PC-3 (cell line): ENCODE measurements at places on chromosomes 11 and 22. TPM values are rescaled to one million over a fixed set of nuclear protein-coding genes. Genes with fewer than 3 reads are reported as not detected.
A peak's percentile ranks its signal among the peaks of the same experiment; 100 is the strongest.

Gene PDGFB
- total RNA-seq = 29.7 and 33.1 TPM in 2 replicates

Gene C11orf52
- 8.7 and 10.5 TPM in 2 replicates for total RNA-seq

Gene OR51G2
- total RNA-seq = not detected in 2 replicates

Gene DMC1
- not detected in 2 replicates for total RNA-seq

Gene F2
- not detected in 2 replicates for total RNA-seq

Gene IL10RA
- total RNA-seq = not detected in 2 replicates

Gene OR5I1
- total RNA-seq = not detected in 2 replicates

Gene ARRB1
- total RNA-seq = 15.7 and 19.1 TPM in 2 replicates

Gene RFPL3
- not detected in 2 replicates for total RNA-seq

- no peak overlapping the region for H3K27ac ChIP-seq
- peak; percentile 67 for DNase-seq
- H3K4me1 ChIP-seq = peaks cover 12% of the 10 kb centered on the region
- H3K4me3 ChIP-seq = no peak overlapping the region
These were observed 9.8 kb downstream of the PDHX start for GRCh38 chr11:34926101-34926830.

DNA sequence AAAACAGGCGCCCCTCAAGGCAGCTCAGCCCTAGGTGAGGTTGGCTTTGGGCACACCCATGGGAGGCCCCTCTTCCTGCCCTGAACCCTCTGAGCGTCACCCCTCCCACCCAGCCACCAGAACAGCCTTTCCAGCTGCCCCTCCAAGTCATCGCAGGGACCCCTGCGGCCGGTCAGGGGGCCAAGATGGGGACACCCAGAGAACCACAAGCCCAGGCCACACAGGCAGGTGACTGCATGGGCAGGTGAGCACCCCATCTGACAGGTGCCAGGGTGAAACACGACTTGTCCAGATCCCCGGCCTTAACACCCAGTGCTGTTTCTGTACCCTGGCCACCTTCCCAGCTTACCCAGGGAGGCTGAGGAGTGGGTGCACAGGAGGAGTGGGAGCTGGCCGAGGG, 24.6 kb upstream of the GRAMD4 start:
- H3K4me3 ChIP-seq = no peak overlapping the region
- peaks cover 24% of the 10 kb centered on the region for H3K4me1 ChIP-seq
- H3K36me3 ChIP-seq = no peaks in the 10 kb centered on the region
- no peak overlapping the region for H3K27ac ChIP-seq
- H3K27me3 ChIP-seq = no peaks in the 10 kb centered on the region
- no peak for DNase-seq

GRCh38 chr11:124798991-124799347, 1.2 kb downstream of the MSANTD2 start:
- H3K27me3 ChIP-seq = no peaks in the 10 kb centered on the region
- H3K27ac ChIP-seq = peak overlapping the region; percentile 83

DNA sequence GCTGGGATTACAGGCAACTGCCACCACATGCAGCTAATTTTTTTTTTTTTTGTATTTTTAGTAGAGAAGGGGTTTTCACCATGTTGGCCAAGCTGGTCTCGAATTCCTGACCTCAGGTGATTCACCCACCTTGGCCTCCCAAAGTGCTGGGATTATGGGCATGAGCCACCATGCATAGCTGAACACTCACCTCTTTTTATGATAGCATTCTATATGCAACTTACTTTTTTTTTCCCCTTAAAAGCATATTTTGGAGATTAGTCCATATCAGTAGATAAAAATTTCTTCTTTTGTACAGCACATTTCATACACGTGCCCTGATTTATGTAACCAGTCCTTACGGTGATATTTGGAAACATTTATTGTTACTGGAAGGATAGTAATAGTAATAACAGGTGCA, 14.6 kb downstream of the GTPBP1 start:
- H3K36me3 ChIP-seq = peaks cover 23% of the 10 kb centered on the region
- H3K27me3 ChIP-seq = no peaks in the 10 kb centered on the region
- peaks cover 22% of the 10 kb centered on the region for H3K4me1 ChIP-seq
- no peak overlapping the region for H3K4me3 ChIP-seq

- peaks cover 14% of the 10 kb centered on the region; the same call in 1 of the 2 replicates for H3K36me3 ChIP-seq
- DNase-seq = no peak
- H3K4me3 ChIP-seq = peak overlapping the region; percentile 80
- H3K27me3 ChIP-seq = no peaks in the 10 kb centered on the region
These were observed 1.8 kb downstream of the PPP1R14B start for GRCh38 chr11:64244966-64245365.

GRCh38 chr11:70159627-70160570, 43.2 kb upstream of the FADD start:
- peak; percentile 99 for DNase-seq
- no peaks in the 10 kb centered on the region for H3K27me3 ChIP-seq
- no peak overlapping the region for H3K4me3 ChIP-seq
- H3K27ac ChIP-seq = peak overlapping the region; percentile 97
- H3K36me3 ChIP-seq = peaks cover 55% of the 10 kb centered on the region

- H3K27me3 ChIP-seq = peaks cover 67% of the 10 kb centered on the region
- H3K4me1 ChIP-seq = no peaks in the 10 kb centered on the region
These were observed 65.5 kb upstream of the TTC12 start for GRCh38 chr11:113248702-113249490.

DNA sequence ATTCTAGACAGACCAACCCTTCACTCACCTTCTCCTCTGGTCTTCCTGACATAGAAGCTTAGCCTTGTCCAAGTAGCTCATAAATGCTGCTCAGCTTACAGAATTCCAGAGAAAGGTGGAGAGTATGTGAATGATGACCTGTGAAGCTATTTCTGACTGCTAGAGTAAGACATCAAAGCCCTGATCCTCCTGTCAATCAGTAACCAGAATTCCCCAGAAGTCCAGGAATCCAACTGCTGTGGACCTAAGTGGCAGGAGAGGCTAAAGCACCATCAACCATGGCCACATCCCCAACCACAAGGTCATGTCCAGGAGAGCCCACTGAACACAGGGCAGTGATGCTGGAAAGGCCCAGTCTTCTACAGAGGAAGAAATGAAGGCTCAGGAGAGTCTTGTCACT, 2.6 kb downstream of the OR51G2 start:
- no peaks in the 10 kb centered on the region for H3K27me3 ChIP-seq
- H3K4me3 ChIP-seq = no peak overlapping the region
- H3K36me3 ChIP-seq = no peaks in the 10 kb centered on the region
- no peaks in the 10 kb centered on the region for H3K4me1 ChIP-seq

DNA sequence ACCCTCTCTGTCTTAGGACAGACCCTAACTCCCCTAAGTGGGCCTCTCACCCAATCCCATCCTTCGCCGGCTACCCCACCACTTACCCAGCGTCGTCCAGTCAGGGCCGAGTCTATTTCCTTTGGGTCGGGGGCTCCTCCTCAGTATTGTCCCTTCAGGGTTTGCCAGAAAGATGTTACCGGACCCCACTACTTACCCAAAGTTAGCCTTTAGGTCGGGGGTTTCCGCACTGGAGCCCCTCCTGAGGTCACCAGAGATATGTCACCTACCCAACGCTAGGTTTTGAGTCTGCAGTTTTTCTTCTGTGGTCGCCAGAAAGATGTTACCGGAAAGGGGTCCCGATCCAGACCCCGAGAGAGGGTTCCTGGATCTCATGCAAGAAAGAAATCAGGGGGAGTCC, 17.9 kb upstream of the B4GALNT4 start:
- H3K27me3 ChIP-seq = no peaks in the 10 kb centered on the region
- no peak overlapping the region for H3K4me3 ChIP-seq
- H3K36me3 ChIP-seq = no peaks in the 10 kb centered on the region
- H3K27ac ChIP-seq = no peak overlapping the region
- DNase-seq = no peak
- H3K4me1 ChIP-seq = peaks cover 9% of the 10 kb centered on the region

DNA sequence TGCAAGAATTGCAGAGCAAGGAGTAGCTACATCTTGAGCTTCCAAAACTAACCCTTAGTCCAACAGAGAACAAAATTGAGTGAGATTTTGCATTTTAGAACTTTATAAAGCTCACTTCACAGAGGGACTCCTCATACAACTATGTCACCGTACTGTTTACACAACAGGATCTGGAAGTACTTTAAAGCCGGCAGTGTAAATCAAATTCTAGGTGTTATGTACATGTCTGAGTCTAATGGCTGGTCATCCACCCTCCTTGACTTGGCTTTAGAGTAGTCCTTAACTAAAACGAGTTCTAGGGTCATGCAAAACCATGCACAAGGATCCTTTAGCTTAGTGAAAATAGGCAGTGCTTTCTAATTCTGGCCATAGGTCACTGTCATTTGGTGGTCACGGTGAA, 23.5 kb downstream of the IRAG1 start:
- peaks cover 25% of the 10 kb centered on the region for H3K4me1 ChIP-seq
- no peaks in the 10 kb centered on the region for H3K27me3 ChIP-seq

DNA sequence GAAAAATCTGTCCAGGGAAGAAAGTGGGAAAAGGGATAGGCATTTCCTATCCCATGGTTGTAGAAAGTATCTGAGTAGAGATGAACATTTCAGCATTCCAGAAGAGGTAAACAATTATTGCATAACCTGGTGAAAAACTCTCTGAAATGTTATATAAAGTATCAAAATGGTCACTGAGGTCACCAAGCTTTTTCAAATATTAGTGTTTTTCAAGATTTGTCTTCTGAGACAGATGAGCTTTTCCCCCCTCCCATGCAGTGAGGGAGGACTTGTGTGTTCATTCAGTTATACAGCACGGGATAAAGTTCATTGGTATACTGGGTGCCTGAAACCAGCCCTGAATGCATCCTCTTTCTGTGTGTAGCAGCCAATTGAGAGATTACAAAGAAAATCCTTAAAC, 1.9 kb upstream of the DEPDC7 start:
- no peak overlapping the region for H3K4me3 ChIP-seq
- no peaks in the 10 kb centered on the region for H3K27me3 ChIP-seq
- DNase-seq = no peak
- H3K4me1 ChIP-seq = peaks cover 24% of the 10 kb centered on the region

GRCh38 chr22:20905415-20906386, 11.5 kb upstream of the CRKL start:
- no peak overlapping the region for H3K4me3 ChIP-seq
- H3K4me1 ChIP-seq = peaks cover 24% of the 10 kb centered on the region
- H3K27ac ChIP-seq = peak overlapping the region; percentile 57
- H3K27me3 ChIP-seq = no peaks in the 10 kb centered on the region
- DNase-seq = peak; percentile 29
- H3K36me3 ChIP-seq = no peaks in the 10 kb centered on the region

- H3K4me1 ChIP-seq = no peaks in the 10 kb centered on the region
- no peaks in the 10 kb centered on the region for H3K27me3 ChIP-seq
- no peak overlapping the region for H3K4me3 ChIP-seq
- no peak overlapping the region for H3K27ac ChIP-seq
- DNase-seq = no peak
- H3K36me3 ChIP-seq = peaks cover 24% of the 10 kb centered on the region
These were observed 9.5 kb downstream of the GRK2 start for GRCh38 chr11:67275606-67276409.

DNA sequence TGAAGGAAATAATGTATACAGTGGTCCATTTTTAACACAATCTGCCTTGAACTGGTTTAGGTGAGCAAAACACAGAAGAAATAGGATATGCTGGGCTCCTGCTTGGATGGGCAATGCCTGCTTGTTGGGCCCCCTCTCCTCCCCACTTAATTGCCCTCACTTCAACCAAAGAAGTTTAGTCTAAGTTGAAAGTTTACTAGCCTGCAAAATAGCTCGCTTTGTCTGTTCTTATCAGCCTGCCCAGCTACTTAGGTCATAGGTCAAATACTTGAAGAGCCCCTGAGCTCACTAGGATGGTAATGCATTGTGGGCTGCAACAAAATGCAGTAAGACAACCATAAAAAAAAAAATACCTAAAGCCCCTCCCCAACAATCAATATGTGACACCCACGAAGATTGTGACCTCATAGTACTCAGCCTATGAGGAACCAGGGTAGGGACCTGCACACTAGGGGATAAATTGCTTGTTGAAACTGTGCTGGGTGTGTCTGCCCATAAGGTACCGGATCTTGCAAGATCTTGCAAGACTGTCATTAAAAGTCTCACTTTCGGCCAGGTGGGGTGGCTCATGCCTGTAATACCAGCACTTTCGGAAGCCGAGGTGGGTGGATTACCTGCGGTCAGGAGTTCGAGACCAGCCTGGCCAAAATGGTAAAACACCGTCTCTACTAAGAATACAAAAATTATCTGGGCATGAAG, 10.9 kb downstream of the DRICH1 start:
- peaks cover 8% of the 10 kb centered on the region; the same call in 1 of the 2 replicates for H3K4me1 ChIP-seq
- no peaks in the 10 kb centered on the region for H3K27me3 ChIP-seq
- no peak overlapping the region for H3K4me3 ChIP-seq
- 0 out of 2 replicates have a peak, but pooled peaks cover 2% of the 10 kb centered on the region for H3K36me3 ChIP-seq

DNA sequence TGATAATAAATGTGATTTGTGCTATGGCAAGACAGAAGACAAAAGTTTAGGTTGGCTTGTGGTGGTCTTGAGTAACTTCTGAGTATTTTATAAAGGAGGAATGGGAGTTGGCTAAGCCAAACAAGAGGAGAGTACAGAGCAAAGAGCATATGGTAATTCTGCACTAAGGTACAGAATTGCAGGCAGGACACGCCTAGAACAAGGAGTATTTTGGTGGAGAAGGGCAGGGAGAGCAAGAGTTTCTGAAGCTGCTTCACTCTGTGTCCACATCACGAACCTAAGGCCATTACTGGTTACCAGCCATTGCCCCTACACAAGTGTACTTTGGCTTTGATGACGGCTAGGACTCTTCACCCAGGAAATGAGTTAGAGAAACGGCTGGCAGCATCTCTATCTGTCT, 170.9 kb downstream of the SPON1 start:
- no peak for DNase-seq
- H3K27ac ChIP-seq = no peak overlapping the region
- no peak overlapping the region for H3K4me3 ChIP-seq
- no peaks in the 10 kb centered on the region for H3K27me3 ChIP-seq

GRCh38 chr22:29700900-29701154, 19.0 kb upstream of the CABP7 start:
- H3K36me3 ChIP-seq = no peaks in the 10 kb centered on the region
- peak overlapping the region; percentile 89 for H3K27ac ChIP-seq
- peaks cover 50% of the 10 kb centered on the region for H3K4me1 ChIP-seq
- no peaks in the 10 kb centered on the region for H3K27me3 ChIP-seq
- DNase-seq = no peak

- H3K27ac ChIP-seq = no peak overlapping the region
- H3K4me3 ChIP-seq = no peak overlapping the region
- no peaks in the 10 kb centered on the region for H3K36me3 ChIP-seq
- DNase-seq = no peak
- H3K4me1 ChIP-seq = no peaks in the 10 kb centered on the region
- H3K27me3 ChIP-seq = no peaks in the 10 kb centered on the region
These were observed 586.4 kb downstream of the BRD1 start for GRCh38 chr22:49241174-49241851.

GRCh38 chr11:8020244-8020597, 33.1 kb downstream of the EIF3F start:
- no peak overlapping the region for H3K27ac ChIP-seq
- H3K27me3 ChIP-seq = peaks cover 53% of the 10 kb centered on the region
- DNase-seq = no peak

GRCh38 chr11:77999446-78000030, 5.1 kb upstream of the INTS4 start:
- H3K27me3 ChIP-seq = no peaks in the 10 kb centered on the region
- H3K4me3 ChIP-seq = no peak overlapping the region
- H3K27ac ChIP-seq = no peak overlapping the region
- H3K4me1 ChIP-seq = peaks cover 7% of the 10 kb centered on the region; the same call in 1 of the 2 replicates
